ENCODE measurements at places on chromosomes 5 and 9.

- DNase-seq = no peak
Observed at GRCh38 chr5:16131878-16132277, 47.7 kb downstream of the MARCHF11 start.

DNA sequence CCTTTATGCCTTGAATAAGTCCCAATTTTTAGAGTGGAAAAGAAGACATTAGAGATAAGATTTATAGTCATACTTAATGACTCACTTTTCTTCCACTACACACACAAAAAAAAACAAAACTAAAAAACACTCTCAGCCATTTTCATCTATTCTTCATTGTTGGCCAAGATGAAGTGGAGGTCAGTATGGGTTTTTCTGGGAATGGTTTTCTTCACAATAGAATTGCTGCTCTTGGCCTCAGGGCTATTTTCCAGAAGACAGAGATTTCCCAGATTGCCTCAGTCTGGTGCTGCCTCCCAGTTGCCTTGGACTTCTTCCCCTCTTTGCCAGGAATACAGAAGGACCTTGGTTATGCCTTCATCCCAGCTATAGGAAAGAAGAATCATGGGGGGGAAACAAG is 463.7 kb downstream of the TMEM232 start:
- no peak for DNase-seq

- DNase-seq = no peak
Observed at GRCh38 chr5:68377733-68378132, 162.2 kb downstream of the PIK3R1 start.

GRCh38 chr9:38024036-38024681 is 44.9 kb downstream of the SHB start:
- DNase-seq = no peak

GRCh38 chr5:135173662-135174290 is 139.7 kb upstream of the PITX1 start:
- no peak for DNase-seq

- DNase-seq = no peak
Observed at GRCh38 chr5:6056280-6056679, 322.1 kb downstream of the MED10 start.

DNA sequence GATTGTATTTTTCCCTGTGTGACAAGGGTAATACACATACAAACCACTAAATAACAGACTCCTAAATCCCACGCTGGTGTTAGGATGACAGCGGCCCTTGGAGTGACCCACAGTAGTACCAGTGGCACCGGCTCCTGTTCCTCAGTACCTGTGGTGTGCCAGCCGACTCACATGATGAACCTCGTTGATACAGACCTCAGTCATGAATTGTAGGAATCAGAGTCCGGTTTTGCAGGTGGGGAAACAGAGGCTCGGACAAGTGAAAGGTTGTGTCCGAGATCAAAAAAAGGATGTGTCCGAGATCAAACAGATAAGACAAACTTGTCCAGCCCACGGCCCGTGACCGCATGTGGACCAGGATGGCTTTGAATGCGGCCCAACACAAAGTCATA is 78.0 kb downstream of the AMBP start:
- DNase-seq = no peak

GRCh38 chr5:96857924-96858323 is 18.4 kb upstream of the ERAP2 start:
- no peak for DNase-seq

GRCh38 chr5:172082180-172082579 is 75.7 kb upstream of the FBXW11 start:
- no peak for DNase-seq

- no peak for DNase-seq
Observed at GRCh38 chr5:28014779-28015178, 976.4 kb upstream of the CDH9 start.

- DNase-seq = no peak
Observed at GRCh38 chr9:36346569-36346968, 53.5 kb downstream of the RNF38 start.

GRCh38 chr5:71695071-71695470 is 24.0 kb upstream of the CARTPT start:
- DNase-seq = no peak

- DNase-seq = no peak
Observed at GRCh38 chr5:96036301-96036700, 74.7 kb upstream of the ELL2 start.

GRCh38 chr5:121695307-121695706 is 156.4 kb upstream of the FTMT start:
- DNase-seq = no peak

GRCh38 chr9:107868186-107868585 is 378.6 kb upstream of the KLF4 start:
- DNase-seq = no peak

DNA sequence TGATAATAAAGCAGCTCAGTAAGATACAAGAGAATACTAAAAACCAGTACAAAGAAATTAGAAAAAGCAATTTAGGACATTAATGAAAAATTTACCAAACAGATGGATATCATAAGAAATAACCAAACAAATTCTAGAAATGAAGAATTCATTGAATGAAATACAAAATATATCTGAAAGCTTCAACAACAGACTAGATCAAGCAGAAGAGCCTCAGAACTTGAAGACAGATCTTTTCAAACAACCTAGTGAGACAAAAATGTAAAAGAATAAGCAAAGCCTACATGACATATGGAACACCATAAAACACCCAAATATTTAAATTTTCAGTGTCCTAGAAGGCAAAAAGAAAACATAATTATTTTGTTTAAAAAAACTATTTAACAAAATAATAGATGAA is 66.9 kb downstream of the SKIC3 start:
- no peak for DNase-seq

GRCh38 chr5:159644053-159644452 is 272.2 kb upstream of the ADRA1B start:
- no peak for DNase-seq

GRCh38 chr5:104643320-104643719 is 1080.7 kb upstream of the NUDT12 start:
- no peak for DNase-seq

DNA sequence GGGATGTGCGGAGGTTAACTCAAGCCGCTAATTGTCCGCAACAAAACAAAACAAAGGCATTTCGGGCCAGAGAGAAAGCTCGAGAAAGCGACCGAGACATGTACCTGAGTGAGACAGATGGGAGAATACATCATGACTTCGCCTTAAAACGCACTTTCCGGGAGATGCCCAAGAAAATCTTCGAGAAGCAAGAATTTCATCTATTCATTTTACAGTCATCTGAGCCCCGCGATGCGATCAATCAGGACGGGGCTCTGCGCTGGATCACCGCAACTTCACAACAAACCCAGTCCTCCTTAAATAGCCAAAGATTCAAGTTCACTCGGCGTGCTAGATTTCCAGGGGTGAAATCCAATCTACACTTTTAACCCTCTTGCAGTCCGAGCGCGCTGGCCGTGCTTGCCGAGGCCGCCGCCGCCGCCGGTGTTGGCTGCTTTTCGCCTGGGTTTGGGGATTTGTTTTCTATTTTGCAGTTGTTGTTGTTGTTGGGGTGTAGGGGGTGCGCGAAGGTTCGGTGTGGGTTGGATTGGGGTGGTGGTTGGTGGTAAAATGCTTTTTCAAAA is 482 bp downstream of the NFIB start:
- no peak for DNase-seq

DNA sequence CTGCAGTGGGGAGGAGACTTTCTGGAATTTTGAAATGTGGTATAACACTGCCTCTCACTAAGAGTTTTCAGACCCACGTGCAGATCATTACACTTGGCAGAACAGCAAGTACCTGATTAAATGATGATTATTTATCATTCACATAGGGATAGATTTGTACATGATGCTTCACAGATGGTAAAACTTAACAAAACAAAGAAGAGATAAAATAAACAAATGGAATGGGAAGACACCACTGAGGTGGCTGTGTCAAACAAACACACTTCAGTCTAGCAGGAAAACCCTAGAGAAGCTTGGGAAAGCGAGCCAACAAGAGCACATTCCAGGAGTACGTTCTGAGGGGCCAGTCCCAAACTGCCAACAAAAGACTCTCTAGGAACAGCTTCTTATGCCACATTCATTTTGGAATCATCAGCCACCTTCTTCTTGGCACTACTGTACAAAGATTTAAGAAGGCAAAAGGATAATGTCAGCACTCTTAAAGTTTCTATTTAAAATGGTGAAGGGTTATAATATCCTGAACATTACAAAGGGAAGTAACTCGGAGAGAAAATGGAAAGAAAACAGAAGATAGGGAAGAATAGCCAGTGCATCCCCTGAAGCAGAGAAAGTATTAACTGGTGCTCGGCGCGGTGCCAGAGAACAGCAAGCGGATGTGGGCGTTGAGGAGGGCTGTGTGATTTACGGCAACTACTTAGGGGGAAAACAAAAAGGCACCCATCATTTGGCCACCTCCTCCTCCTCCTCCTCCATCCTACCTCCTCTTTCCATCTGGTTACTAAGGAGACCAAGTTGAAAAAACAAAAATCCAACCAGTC is 1.6 kb downstream of the MED27 start:
- no peak for DNase-seq

DNA sequence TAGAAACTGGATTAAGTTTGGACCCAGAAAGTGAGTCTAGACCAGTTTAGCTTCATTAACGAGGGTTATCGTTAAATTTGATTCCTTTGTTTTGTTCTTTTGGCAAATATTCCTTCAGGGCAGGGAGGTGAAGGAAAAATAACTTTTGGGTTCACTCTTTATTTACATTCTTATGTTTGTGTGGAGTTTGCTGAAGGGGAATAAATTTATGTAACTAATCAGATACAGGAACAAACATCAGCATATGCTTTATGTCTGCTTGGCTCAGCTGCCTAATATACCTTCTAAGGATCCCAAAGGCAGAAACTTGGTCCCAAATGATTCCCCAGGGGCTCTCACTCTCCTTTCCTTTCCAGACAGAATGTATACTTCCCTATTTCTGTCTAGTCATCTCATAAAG is 132.4 kb downstream of the MCTP1 start:
- DNase-seq = no peak

DNA sequence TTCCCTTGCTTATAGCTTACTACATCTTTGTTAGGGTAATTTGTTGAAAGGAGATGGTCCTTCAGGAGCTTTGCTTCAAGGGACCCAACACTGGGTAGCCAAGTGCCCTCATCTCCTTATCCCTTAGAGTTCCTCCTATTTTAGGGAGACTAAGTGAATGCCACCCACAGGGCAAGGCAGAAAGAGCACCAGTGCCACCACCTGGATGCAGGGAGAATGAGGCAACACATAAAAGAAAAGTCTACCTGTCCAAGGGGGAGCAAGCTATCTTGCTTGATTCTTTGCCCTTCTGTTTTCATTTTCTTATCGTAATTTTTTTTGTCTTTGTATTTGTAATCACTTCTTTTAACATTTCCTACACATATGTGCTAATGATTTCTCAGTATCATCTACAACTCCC is 205.5 kb downstream of the NPR3 start:
- DNase-seq = peak; percentile 26

- DNase-seq = no peak
Observed at GRCh38 chr9:123326662-123327093, 29.3 kb upstream of the CRB2 start.

DNA sequence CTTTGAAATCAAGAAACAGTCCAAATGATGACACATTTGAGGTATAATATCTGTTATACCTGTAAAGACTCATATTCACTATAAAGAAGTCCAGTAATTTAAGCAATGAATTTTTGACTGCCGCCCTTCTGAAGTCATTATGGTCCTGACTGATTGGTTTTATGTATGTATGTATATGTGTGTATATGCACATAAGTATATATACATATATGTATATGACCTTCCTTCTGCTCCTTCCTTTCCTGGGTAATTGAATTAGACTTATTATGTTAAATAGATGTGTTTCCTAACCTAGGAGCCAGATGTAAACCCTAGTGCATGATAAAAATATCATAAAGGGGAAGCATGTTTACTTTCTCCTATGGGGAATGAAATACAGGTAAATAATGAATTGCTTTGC is 343.1 kb upstream of the BRINP1 start:
- no peak for DNase-seq

- no peak for DNase-seq
Observed at GRCh38 chr5:108255468-108255867, 126.4 kb downstream of the FBXL17 start.

GRCh38 chr9:120869726-120870125 is 7.3 kb downstream of the PHF19 start:
- no peak for DNase-seq

DNA sequence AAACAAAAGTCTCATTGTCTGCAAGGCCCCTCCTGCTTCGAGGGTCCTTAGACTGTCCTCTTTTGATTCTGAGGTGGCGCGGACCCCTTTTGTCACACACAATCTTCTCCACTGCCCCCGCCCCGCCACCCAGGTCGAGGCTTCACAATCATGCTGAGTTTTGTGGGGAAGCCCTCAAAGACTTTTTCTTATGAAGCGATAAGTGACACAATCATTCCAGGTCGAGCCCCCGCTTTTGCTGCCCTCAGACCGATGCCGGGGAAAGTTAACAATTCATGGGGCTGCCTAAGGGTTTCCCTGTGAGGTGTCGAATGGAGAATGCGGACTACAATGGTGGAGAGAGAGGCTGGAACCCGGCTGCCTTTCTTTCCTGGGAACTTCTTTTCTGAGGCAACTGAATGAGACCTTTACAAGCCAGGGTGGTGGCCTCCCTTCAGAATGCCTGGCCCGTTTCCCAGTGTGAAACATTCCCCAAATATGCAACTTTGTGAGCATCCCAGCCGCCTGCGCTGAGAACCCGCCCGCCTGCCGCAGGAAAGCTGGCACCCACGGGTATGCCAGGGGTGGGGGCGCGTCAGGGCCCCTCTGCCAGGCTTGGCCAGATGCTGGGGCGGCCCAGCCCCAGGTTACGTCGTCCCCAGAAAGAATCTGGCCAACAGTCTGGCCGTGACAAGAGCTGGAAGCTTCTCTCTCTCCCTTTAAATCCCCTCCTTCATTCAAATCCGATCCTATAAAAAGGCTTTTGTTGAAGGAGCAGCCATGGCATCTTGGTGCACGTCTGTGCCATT is 71.9 kb downstream of the MAP1B start:
- DNase-seq = no peak

GRCh38 chr5:156326718-156327259 is at the start of gene SGCD:
Gene SGCD, plus strand, starts transcription at chr5:156327164.
- no peak for DNase-seq

- no peak for DNase-seq
Observed at GRCh38 chr5:140266471-140267200, 36.3 kb downstream of the PFDN1 start.

GRCh38 chr5:145697251-145697990 is 137.7 kb downstream of the PRELID2 start:
- DNase-seq = peak; percentile 46

DNA sequence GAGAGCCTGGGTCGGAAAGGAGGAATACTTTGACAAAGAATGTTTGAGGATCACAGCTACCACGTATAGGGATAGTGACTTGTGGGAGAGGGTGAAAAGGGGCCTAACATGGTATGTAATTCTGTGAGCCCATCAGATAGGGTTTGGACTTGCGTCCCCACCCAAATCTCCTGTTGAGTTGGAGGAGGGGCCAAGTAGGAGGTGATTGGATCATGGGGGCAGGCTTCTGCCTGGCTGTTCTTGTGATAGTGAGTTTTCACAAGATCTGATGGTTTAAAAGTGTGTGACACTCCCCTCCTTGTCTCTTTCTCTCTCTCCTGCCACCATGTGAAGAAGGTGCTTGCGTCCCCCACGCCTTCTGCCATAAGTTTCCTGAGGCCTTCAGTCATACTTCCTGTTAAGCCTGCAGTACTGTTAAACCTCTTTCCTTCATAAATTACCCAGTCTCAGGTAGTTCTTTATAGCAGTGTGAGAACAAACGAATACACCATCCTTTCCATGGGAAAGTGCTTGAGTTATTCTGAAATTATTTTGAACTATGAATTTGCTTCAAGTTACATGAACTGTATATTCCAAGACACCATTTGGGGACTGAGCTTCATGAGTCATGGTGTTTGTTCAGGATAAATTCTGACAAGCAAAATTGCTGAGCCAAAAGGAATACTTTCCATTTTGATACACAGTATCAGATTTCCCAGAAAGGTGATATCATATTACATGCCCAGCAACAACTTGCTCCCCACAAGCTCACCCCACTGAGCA is 68.8 kb upstream of the SSBP2 start:
- DNase-seq = no peak

Data from SW 1271 (cell line).